ENCODE measurements at places on chromosomes 2 and 18.

DNA sequence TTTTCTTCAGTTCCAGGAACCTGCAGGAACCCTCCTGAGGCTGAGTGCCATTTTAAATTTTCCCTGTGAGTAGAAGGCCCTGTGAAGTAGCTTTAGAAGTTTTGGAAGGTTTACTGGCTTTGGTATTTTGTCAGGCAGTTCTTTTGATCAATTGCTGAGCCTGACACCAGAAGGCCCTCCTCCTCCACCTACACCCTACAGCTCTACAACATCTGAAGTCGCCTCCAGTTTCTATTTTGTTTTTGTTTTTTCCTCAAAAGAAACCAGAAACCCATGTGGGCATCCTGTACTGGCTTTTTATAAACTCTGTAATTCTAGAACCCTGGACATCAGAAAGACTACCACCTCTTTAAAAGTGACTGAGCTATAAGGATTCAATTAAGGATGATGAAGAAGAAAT lies 153.7 kb downstream of the NRXN1 start:
- DNase-seq, result no peak

- DNase-seq, result no peak
Observed at GRCh38 chr2:180205621-180206235, 198.6 kb upstream of the CWC22 start.

DNA sequence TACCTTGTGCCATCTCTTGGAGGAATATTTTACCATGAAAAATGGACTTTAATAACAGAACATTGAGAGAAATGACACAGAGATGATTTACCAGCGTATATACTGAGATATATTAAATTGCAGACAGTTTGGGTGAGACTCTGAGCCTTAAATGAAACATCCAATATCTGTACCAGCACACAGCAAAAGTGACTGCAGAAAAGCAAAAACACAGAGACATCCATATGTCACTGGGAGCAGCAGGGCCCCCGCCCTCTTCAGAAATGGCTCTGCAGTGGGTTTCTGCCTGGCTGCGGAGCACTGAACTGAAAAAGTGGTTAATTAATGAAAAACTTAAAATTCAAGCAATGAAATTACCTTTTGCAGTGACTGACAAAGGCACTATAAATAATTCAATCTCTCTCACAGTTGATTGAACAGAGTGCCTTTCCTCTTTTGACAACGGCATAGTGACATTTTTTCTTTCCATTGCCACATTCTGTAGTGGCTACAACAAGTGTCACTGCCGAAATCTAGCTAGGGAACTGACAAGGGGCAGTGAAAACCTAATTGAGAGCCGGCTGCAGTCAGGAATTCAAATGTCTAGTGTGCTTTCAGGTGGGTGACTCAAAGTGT lies 353.4 kb downstream of the ALK start:
- no peak for DNase-seq

DNA sequence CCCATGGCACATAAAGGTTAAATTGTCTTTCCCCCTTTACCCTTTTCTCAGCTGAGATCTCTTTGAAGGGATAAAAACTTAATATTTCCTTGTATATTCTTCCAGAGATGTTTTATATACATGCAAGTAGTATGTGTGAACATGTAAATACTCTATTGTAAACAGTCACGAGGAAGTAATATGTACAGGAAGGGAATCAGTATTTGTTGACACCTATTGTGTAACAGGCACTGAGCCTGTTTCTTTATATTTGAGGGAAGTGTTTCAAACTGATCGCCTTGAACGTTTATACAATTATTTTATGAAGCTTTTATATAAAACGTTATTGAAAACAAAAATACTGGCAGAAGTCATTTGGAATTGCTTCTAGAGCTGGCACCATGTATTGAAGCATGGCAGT lies 13.2 kb downstream of the RALBP1 start:
- DNase-seq, result no peak

DNA sequence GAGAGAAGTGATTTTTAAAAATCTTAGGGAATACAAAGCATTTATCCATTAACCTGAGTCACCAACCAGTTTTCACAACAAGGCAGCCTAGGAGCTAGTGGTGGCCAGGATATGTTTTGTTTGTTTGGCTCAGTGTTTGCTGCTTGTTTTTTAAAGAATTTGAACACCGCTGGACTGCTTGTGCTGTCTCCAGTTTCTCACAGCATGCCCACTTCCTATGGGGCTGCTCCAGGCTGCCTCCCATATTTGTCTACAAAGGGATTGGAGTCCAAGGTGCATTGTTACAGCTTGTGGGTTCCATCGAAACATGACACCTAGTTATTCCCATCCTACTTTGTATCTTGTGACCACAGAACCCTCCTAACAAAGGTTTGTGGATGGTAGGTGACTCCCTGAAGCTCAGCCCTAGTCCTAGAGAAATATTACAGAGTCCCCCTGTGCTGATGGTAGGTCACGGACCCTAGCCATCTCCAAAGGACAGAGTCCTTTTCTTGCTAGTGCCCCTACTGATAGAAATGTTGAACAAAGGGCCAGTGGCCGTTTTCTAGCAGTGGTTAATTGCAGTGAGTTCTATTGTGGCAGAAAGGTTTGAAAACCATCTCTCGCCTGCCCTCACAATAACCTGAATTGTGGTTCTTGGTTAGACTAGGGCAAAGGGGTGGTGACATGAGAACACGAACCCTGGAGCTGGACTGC lies 23.2 kb downstream of the GPR39 start:
- DNase-seq, result no peak

- DNase-seq, result peak; percentile 32
Observed at GRCh38 chr18:26215247-26215970, 10.8 kb upstream of the TAF4B start.

- DNase-seq, result no peak
Observed at GRCh38 chr2:52473526-52473925, 1294.1 kb upstream of the CHAC2 start.

GRCh38 chr2:100571668-100572067 lies 8.9 kb downstream of the PDCL3 start:
- DNase-seq, result no peak

GRCh38 chr2:213104092-213104902 lies 47.1 kb downstream of the IKZF2 start:
- no peak for DNase-seq

- DNase-seq, result no peak
Observed at GRCh38 chr2:120653046-120653445, 82.6 kb upstream of the GLI2 start.

GRCh38 chr2:174063492-174064092 lies 98.4 kb upstream of the SP3 start:
- no peak for DNase-seq

GRCh38 chr2:47251404-47251675 lies 96.2 kb upstream of the STPG4 start:
- DNase-seq, result no peak

DNA sequence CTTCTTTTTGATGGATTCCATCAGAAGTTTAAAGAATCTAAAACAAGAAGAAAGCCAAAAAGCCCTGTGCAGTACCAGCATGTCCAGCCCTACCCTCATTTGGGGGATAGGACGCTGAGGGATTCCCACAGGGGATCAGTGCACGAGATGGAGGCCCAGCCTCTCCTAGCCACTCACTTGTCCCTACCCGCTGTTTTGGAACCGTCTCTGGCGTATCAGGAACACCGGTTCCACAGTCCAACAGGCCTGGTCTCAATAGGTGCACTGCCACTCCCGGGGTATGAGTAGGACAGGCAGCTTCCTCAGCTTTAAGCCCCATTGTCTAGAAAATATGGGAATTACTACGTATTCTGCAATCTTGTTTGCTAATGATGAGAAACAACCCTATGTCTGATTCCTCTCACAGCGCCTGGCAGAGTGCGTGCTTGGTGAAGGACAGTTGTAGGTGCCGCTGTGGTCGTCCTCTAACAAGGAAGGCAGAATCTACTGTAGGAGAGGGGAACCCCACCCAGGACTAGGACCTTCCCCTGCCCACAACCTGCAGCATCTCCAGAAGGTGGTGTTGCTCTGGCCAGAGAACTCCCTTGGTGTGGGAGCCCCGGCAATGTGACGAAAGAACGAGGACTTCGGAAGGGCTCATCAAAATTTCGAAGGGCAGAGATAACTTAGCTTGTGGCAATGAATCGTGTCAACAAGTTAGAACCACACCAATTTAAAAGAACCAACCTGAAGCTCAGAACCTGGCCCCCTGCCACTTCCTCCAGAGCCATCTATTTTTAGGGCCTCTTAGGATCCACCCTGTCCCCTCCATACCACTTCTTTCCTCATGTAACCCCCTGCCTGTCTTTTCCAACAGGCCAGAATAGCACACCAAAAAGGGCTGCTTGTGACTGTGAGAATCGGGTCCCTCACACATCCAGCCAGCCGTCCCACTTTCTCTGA lies 71.7 kb downstream of the POLR1A start:
- DNase-seq, result no peak

DNA sequence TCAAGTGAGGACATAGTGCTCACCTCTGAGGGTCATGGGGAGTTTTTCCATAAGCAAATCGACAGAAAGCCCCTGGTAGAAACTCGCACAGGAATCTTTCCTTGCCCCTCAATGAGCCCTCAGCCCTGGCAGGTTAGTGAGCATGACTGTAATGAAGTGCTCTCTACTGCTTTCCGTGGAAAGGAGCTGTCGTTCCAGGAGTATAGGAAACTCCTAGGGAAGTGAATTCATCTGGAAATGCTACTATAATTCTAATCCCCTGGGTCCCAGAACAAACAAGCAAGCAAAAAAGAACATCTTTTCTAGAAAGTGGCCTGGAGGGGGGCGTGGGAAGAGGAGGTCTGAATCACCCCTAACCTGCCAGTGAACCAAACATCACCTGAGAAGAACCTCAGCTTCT lies 18.1 kb downstream of the BCL2L11 start:
- DNase-seq, result no peak

GRCh38 chr2:74482801-74483674 lies at the start of the genes CCDC142 and TTC31:
TSS of gene CCDC142 (minus strand) at chr2:74482998. CDS start at chr2:74482837, 161 bp downstream.
TSS of gene TTC31 (plus strand) at chr2:74483081. CDS start at chr2:74483096, 15 bp downstream.
- peak; percentile 94 for DNase-seq

- no peak for DNase-seq
Observed at GRCh38 chr2:186962085-186962747, 113.2 kb upstream of the ZSWIM2 start.

- DNase-seq, result no peak
Observed at GRCh38 chr2:172342611-172343010, 84.8 kb upstream of the ITGA6 start.

GRCh38 chr2:195850764-195851163 lies 193.7 kb downstream of the SLC39A10 start:
- no peak for DNase-seq

DNA sequence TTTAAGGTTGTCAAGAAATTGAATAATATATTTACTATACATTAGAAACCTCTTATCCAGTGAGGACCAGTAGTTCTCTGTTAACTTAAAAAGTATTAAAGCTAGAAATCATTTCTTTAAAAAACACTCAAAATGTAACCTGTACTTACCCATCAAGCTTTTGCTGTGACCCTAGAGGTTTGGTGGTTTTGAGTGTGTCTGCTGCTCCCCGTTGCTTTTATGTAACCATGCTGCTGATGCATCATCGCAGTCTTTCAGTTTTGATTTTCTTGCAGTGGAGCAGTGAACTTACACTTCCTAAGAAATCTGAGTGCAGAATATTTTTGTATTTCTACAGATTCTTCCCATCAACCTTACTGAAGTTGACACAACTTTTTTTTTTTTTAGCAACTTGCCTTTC lies 34.2 kb downstream of the MRPS9 start:
- peak; percentile 41 for DNase-seq

- DNase-seq, result no peak
Observed at GRCh38 chr2:38932586-38932985, 42.9 kb downstream of the ARHGEF33 start.

DNA sequence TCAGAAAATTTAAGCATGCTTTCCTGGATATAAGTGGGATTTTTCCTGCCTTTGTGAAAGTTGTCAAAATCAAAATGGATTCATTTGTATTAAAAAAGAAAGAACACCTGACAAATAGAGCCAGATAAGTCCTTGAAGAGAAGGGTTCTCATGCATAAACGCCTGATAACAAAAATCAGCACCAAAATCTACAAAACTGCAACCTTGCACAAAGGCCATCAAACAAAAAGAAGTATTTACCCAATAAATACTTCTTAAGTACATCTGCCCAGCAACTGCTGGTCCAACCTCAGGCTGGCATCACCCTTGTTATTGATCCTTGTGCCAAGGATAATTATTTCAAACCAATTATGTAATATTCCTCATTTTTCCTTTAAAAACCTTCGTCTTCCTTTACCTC lies 315.9 kb downstream of the GPD2 start:
- no peak for DNase-seq

GRCh38 chr2:72936660-72937355 lies 19.5 kb downstream of the EMX1 start:
- DNase-seq, result no peak

GRCh38 chr2:239344857-239345216 lies 56.0 kb downstream of the HDAC4 start:
- DNase-seq, result no peak

DNA sequence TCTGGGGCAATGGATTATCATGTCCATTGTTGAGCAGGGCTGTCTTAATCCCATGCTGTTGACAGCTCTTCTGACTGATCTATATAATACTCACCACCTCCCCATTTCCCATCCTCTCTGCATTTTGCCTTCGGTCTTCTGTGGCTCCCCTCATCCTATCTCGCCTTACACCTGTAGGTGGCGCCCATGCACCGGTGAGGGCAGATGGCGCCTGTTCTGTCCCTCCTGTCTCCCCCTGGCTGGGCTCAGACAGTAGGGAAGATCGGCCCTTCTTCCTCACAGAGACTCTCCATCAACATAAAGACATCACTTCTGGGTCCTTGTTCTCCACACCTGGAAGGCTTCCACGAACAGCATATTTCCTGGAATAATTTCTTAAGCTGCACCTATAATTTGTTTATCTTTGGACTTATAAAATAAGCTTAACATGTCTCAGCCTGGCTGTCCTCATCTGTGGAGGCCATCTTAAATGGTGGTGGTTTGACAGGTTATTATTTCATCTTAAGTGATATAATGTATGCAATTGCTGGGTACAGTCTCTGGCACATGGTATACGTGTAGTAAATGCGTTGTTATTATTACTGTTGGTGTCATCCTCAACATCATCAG lies 10.9 kb upstream of the CDH20 start:
- DNase-seq, result peak; percentile 29

DNA sequence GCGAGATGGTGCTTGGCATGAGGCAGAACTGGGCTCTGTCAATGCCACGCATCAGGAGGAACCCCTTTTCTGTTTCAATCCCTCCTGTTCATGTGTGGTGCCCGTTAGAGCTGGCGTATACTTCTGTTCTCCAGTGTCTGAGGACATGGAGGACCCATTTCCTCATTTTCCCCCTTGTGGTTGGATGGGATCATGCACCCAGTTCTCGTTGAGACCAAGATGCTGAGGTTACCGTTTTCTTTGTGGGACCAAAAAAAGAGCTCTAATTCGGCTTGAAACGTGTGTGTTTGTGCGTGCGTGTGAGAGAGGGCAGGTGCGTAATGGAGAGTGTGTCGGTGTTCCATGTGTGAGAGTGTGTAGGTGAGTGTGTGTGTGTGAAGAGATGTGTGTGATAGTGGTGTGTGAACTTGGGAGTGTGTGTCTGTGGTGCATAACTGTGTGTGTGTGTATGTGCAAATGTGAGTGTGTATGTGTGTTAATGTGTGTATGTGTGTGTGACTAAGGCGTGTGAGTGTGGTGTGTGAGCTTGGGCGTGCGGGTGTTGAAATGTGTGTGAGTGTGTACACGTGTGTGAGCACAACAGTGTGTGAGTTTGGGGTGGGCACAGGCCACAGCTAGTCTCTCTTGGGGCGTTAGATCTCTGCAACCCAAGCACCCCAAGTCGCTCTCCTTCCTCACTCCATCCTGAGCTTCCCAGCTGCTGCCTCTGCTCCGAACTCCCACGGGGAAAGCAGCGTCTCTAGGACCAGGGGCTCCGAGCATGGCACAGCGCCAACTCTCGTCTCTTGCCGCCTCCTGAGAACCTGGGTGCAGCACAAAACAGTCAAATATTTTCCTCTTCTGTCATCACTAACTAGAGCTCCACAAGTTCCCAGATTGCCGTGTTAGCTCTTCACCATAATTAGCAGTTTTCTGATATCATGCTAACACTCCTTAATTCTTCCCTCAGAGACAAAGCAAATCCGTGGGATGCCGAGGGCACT lies 75.8 kb downstream of the LONRF2 start:
- no peak for DNase-seq
